Brain pericyte (primary cell): ENCODE measurements at places on chromosomes 7 and 10.

- no peak for DNase-seq
Measured at GRCh38 chr7:83738291-83738835, 89.4 kb upstream of the SEMA3E start.

GRCh38 chr7:114084472-114085312 lies 165.9 kb upstream of the PPP1R3A start:
- no peak for DNase-seq

DNA sequence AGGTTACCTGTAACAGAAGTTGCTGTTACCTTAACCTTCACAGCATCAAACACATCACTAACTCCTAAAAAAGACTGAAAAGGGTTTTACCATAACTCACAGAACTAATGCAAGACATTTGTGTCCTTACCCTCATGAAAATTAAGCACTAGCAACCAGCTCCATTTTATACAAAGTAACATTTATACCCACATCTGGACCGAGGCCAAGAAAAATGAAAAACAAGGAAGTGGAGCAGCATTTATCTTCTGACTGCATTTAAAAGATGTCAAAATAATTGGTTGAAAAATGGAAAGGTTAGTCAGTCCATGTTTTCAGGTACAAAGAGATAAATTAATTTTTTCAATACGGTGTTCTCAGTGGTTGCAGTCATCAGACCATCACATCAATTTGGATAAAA lies 3.1 kb upstream of the RBP4 start:
- DNase-seq: no peak

- DNase-seq: no peak
Measured at GRCh38 chr7:8629504-8629903, 196.1 kb downstream of the NXPH1 start.

- DNase-seq: no peak
Measured at GRCh38 chr10:99393036-99393435, 37.4 kb downstream of the GOT1 start.

DNA sequence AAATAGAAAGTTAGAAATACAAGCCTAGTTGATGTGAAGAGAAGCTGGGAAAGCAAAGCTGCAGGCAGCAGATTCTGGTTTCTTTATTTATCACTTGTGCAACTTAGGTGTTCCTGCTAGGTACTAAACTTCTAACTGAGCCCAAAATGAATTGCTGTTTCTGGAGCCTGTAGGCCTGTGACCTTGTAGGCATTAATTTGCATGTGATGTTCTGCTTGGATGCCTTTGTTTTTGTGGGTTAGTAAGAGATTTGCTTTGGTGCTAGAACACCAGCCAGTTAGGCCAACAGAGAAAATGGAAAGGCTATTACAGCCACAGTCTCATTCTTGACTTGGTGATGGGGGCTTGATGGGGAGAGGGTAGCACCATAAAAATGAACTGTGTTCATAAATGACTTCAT lies 370.7 kb downstream of the PPP1R3A start:
- DNase-seq: no peak
